ENCODE measurements at places on chromosomes 2 and 18.

DNA sequence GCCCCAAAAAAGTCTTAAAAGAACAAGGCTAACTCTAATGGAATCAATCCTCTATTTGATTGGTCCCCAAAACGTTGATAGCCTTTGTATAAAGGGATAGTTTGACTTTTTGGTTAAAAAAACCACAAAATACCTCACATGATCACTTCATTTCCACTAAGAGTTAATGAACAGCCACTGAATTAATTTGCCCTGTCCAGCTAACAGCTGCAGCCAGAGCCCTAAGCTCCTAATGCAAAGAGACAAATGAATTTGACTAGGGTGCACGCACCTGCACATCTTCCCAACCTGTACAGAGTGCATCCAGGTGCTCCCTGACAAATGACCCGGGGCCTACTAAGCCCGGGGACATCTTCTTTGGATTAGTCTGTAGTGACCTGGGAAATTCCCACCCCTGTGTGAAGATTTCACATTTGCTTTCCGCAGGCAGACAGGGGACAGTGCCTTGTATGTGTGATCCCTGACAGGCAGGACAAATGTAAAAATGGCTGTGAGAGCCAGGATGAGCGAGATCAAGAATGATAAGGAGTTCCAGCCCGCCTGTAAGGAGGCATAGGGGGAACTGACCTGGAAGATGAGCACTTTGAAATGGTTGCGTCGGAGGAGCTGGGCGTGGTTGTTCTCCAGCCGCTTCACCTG is 893 bp downstream of the CAVIN2 start:
- DNase-seq, result no peak

DNA sequence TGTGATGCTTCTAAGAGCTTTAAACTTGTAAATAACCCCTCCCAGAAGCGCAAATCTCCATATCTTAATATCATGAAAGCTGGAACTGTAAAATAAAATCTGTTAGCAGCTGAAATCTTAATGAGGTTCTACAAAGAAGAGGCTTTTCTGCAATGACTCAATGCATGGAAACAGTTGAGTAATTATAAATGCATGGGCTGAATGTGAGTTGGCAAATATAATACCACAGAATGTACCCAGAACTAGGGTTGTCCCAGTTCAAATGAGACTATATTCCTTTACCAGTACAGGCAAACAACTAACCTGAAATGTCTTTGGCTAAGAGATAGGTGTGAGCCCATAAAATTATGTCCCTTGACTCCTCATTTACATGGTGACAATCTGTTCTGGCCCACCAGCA is 52.9 kb downstream of the SATB2 start:
- no peak for DNase-seq

- DNase-seq, result no peak
These were observed 435 bp downstream of the ZNF532 start for GRCh38 chr18:58865033-58865590.

- DNase-seq, result peak; percentile 43
These were observed 239.2 kb upstream of the HS6ST1 start for GRCh38 chr2:128557831-128558241.

DNA sequence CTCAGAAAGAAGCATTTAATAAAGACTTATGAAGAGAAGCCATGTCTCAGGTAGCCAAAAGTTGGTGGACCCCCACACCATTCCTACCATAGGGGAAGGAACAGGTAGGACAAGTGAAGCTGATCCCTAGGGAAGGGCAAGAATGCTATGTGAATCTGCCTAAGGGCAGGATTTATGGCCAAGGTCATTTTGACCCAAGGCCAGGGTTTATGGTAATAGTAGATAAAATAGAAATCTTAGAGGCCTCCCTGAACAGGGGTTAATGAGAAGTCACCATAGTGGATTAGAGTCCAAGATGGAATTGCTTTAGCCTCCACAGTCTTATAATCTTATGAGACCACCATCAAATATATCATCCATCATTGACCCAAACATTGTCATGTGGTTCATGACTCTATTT is 26.0 kb upstream of the UBE2F start:
- no peak for DNase-seq

GRCh38 chr2:10665833-10666232 is 23.9 kb downstream of the NOL10 start:
- DNase-seq, result peak; percentile 74

DNA sequence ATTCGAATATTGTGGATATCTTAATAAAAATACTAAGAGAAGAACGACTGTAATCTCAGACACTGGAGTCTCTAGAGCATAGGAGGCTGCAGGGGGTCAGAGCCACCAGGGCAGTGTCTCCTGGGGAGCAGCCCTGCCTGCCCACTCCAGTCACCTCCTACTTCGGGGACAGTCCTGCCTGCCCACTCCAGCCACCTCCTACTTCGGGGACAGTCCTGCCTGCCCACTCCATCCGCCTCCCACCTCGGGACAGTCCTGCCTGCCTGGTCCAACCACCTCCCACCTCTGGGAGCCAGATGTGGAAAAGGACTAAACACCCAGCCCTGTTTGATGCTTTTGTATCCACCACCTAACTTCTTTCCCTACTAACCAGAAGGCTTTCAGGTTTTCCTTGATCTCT is 350.1 kb upstream of the SMIM21 start:
- no peak for DNase-seq

DNA sequence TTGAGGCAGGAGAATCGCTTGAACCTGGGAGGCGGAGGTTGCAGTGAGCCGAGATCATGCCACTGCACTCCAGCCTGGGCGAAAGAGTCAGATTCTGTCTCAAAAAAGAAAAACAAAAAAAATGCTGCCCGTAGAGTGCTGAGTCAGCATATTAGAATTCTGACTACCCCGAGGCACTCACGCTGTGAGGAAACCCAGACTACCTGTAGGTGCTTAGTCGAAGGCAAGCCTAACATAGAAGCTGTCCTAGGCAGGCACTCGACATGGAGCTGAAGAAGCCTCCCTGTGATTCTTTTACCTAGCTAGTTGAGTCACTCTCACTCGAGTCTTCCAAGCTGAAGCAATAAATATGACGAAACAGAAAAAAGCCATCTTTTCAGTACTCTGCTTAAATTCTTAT is 1323.2 kb upstream of the DDX18 start:
- no peak for DNase-seq

DNA sequence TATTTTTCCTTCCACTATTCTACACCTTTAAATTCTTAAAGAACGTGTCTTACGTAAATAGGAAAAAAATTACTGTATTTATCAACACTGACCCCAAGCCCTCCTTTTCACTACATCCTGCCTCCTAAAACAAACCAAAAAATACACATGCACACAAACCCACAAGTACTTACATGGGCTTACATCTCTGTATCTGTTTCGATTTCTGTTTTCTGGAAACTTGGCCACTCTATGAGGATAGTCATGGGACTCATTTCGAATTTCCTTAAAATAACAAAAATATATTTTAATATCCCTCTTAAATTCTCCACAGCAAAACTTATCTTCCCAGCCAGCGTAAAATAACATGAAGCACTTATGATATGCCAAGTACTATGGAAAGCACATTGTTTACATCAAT is 25.0 kb downstream of the PTPN2 start:
- DNase-seq, result no peak

- DNase-seq, result no peak
These were observed 1471.8 kb downstream of the LRP1B start for GRCh38 chr2:140658760-140659692.

GRCh38 chr2:239149501-239149900 is 251.3 kb downstream of the HDAC4 start:
- no peak for DNase-seq

DNA sequence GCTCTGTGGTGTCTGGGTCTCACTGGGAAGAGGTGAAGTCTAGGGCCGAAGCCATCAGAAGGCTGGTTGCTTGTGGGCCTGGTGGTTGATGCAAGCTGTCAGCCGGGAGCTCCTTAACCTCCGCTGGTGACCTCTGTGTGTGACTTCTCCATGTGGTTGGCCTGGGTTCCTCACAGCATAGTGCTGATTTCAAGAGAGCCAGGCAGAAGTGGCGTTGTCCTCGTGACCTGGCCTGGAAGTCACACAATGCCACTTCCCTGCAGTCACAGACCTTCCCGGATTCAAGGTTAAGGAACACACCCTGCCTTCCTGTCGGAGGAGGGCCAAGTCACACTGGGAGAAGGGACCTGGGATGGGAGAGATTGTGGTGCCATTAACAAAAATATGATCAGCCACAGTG is 303.7 kb upstream of the HS6ST1 start:
- peak; percentile 72 for DNase-seq

DNA sequence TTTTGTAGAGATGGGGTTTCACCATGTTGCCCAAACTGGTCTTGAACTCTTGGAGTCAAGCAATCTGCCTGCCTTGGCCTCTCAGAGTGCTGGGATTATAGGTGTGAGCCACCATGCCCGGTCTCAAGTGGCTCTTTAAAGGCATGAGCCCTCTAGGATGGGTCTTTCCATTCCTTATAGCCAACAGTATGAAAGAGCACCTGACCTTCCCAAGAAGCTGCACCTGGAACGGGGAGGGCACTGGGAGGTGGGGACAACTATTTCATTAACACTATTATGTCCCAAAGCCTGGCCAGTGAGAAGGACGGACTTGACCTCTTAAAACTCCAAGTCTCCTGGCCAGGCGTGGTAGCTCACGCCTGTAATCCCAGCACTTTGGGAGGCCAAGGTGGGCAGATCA is 149.7 kb downstream of the ZFP36L2 start:
- DNase-seq, result no peak

- no peak for DNase-seq
These were observed 2.1 kb downstream of the SLC39A10 start for GRCh38 chr2:195659114-195659513.

DNA sequence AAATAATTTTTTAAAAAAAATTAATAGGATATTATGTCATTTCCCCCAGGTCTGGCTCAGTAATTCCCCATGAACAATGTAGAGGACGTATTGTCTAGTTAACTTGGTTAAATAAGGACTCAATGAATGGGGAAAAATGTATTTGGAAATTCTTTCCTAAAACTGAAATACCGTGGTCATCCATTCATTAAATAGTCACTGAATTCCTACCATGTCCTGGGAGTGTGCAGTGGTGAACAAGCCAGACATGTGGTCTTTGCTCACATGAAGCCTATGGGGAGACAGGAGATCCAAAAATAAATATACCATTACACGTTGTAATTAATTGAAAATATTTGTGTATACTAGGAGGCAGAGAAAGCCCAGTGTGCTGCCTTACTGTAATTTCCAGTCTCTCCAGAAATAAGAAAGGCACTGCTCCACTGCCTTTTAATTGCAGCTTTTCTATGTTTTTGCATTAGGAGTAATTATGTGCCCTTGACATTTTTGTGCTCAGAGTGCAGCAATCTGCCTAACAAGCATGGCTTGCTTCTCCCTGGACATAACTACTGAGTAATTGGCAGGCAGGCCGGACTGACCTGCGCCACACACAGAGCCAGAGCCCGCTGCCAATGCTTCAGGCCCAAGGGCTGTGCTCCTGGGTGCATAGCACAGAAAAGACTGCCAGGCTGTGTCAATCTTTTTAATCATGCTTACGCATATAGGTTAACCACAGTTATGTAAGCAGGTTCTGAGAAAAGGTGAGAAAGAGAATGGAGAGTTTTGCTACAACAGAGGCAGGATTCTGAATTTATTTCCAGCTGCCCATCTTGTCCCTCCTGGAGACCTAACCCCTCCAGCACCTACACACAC is 22.2 kb upstream of the TTC39C start:
- DNase-seq, result no peak

- no peak for DNase-seq
These were observed 202.7 kb downstream of the EIPR1 start for GRCh38 chr2:3174626-3175567.

GRCh38 chr2:215191477-215191876 is 53.1 kb upstream of the ABCA12 start:
- no peak for DNase-seq

GRCh38 chr2:190662754-190663153 is 13.9 kb downstream of the NAB1 start:
- no peak for DNase-seq

DNA sequence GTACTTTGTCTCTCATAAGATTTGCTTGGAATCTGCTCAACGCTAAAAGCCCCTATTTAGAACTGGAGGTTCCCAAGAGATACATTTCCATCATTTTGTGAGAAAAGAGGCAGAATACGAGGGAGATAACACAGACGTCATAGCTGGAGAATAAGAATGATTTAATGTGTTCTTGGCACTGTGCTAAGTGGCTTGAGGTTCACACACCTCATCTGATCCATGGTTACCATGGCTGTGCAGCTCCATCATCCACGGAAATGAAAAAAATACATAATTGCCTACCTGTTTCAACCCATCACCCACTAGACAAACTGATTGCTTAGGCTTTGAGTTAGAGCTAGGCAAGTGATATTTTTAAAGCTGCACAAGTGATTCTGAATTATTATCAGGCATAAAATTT is 227.6 kb downstream of the SLC8A1 start:
- DNase-seq, result no peak

- DNase-seq, result no peak
These were observed 408.7 kb downstream of the PIK3C3 start for GRCh38 chr18:42363446-42364441.

GRCh38 chr2:204748286-204748685 is 203.0 kb downstream of the PARD3B start:
- no peak for DNase-seq

- DNase-seq, result no peak
These were observed 195.6 kb downstream of the AGAP1 start for GRCh38 chr2:235689427-235689853.

GRCh38 chr2:113158884-113159553 is 14.8 kb upstream of the PSD4 start:
- DNase-seq, result no peak

GRCh38 chr2:41847744-41848441 is 199.9 kb upstream of the PKDCC start:
- no peak for DNase-seq

DNA sequence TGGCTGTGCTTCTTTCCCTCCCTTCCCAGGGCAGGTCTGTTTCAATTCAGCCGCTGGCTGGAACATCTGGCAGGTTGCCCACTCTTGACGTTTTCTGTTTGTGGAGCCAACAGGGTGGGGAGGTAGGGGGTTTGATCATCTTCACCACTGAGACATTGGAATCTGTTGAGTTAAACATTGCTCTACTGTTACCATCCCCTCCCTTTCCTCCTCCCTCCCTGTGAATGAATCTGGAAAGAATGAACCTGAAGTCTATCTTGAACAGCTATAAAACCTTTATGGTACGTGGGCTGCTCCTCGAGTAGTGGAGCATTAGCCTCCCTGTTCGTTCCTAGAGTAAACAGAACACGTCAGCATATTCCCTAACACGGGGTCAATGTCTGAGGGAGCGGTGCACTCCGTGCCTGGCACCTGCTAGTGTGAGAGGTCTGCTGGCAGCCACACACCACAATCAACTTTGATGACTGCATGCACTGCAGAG is 249.9 kb upstream of the RBBP8 start:
- no peak for DNase-seq

GRCh38 chr2:119522671-119523070 is 1.6 kb downstream of the SCTR start:
- DNase-seq, result no peak
